ENCODE measurements at places on chromosomes 6 and 20. TPM values are rescaled to one million over a fixed set of nuclear protein-coding genes. Genes with fewer than 3 reads are reported as not detected.

- no peak overlapping the region for H3K4me3 ChIP-seq
- no peaks in the 10 kb centered on the region for H3K36me3 ChIP-seq
- H3K27me3 ChIP-seq, result peaks cover 50% of the 10 kb centered on the region
- H3K27ac ChIP-seq, result no peak overlapping the region
- DNase-seq, result no peak
Measured at GRCh38 chr6:125743604-125744003, 5.8 kb upstream of the HEY2 start.

The FAM229B gene
- total RNA-seq, result 22.1 TPM

- peak overlapping the region; percentile 97 for H3K27ac ChIP-seq
- no peaks in the 10 kb centered on the region for H3K27me3 ChIP-seq
- DNase-seq, result no peak
Measured at GRCh38 chr6:106730718-106731117, 101.3 kb downstream of the QRSL1 start.

DNA sequence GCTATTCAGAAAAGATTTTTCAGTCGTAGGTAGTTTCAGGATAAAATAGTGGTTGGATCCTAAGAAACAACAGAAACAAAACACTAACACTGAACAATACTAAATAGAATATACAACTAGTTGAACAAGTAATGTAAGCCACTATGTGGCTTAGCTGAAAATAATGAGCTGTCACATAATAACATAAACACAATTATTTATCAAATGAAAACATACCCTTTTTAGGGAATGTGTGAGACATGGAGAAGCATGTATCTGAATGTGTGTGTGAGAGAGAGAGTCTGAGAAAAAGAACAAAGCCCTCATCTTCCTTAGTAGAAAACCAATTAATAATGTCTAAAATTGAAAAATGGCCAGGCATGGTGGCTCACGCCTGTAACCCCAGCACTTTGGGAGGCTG is 122.6 kb upstream of the LOC128125822 start:
- no peak overlapping the region for H3K27ac ChIP-seq
- H3K27me3 ChIP-seq, result no peaks in the 10 kb centered on the region
- no peak for DNase-seq
- no peaks in the 10 kb centered on the region for H3K36me3 ChIP-seq

GRCh38 chr6:73062837-73063236 is 162.5 kb downstream of the KHDC1L start:
- no peak overlapping the region for H3K27ac ChIP-seq
- no peaks in the 10 kb centered on the region for H3K4me1 ChIP-seq
- DNase-seq, result no peak
- H3K4me3 ChIP-seq, result no peak overlapping the region
- H3K36me3 ChIP-seq, result no peaks in the 10 kb centered on the region

The CPXM1 gene
- 130 TPM for total RNA-seq

- H3K36me3 ChIP-seq, result no peaks in the 10 kb centered on the region
- no peak overlapping the region for H3K4me3 ChIP-seq
- DNase-seq, result no peak
Measured at GRCh38 chr6:105774247-105774646, 311.9 kb upstream of the PRDM1 start.

- no peak overlapping the region for H3K27ac ChIP-seq
- H3K4me3 ChIP-seq, result no peak overlapping the region
- peaks cover 2% of the 10 kb centered on the region for H3K36me3 ChIP-seq
- peaks cover 6% of the 10 kb centered on the region for H3K4me1 ChIP-seq
Measured at GRCh38 chr20:41005361-41005729, 23.3 kb upstream of the TOP1 start.

GRCh38 chr6:166335378-166336302 is 6.7 kb downstream of the SFT2D1 start:
- DNase-seq, result no peak
- no peaks in the 10 kb centered on the region for H3K4me1 ChIP-seq
- peaks cover 5% of the 10 kb centered on the region for H3K36me3 ChIP-seq
- no peak overlapping the region for H3K27ac ChIP-seq

The NRSN1 gene
- total RNA-seq, result not detected

- peaks cover 11% of the 10 kb centered on the region for H3K27me3 ChIP-seq
- DNase-seq, result no peak
- H3K4me1 ChIP-seq, result no peaks in the 10 kb centered on the region
- no peak overlapping the region for H3K27ac ChIP-seq
- no peaks in the 10 kb centered on the region for H3K36me3 ChIP-seq
- no peak overlapping the region for H3K4me3 ChIP-seq
Measured at GRCh38 chr20:17786221-17786718, 86.5 kb downstream of the BANF2 start.

DNA sequence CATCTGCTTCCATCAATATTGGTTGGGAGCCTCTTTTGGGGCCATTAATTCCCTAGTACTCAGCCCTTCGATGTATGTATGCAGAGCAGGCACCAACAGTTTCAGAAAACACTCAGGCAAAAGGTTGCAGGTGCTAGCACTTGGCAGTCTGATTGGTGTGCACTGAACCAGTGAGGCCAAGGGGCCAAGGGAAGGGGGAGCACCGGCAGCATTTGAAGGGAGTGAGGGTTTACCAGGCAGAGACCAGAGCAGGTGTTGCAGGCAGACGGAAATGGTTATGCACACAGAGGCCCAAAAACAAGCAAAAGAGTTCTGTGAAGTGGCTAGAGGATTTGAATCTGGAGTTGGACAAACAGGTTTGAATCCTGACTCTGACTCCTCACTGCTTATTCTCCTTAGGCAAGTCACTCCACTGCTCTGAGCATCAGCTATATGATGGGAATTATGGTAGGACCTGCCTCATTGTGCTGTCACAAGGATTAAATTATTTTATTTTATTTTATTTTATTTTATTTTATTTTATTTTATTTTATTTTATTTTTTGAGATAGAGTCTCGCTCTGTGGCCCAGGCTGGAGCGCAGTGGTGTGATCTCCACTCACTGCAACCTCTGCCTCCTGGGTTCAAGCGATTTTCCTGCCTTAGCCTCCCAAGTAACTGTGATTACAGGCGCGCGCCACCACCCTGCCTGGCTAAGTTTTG is 58.1 kb upstream of the SHLD1 start:
- H3K4me3 ChIP-seq, result no peak overlapping the region
- H3K27me3 ChIP-seq, result no peaks in the 10 kb centered on the region
- H3K27ac ChIP-seq, result no peak overlapping the region
- H3K36me3 ChIP-seq, result no peaks in the 10 kb centered on the region

- DNase-seq, result no peak
- H3K4me1 ChIP-seq, result no peaks in the 10 kb centered on the region
- H3K36me3 ChIP-seq, result no peaks in the 10 kb centered on the region
- peaks cover 4% of the 10 kb centered on the region for H3K27me3 ChIP-seq
Measured at GRCh38 chr6:132520953-132521352, 8.0 kb upstream of the STX7 start.

DNA sequence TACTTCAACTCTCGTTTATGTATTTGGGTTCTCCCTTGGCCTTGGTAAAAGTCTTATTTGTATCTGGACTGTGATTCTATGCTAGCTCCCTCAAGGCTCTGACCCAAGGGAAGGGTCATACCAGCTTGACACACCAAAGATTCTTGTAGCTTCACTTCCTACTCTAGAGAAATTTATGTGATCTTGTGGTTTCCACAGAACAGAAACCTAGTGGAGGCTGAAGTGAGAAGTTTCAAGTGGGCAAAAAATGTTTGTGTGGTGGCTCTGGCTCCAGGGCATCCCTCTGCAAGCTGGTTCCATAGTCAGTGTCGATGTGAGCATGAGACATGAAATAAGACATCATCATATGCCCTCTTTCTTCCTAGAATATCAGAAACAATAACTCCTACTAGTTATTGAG is 48.1 kb upstream of the TNFRSF21 start:
- no peak overlapping the region for H3K4me3 ChIP-seq
- no peaks in the 10 kb centered on the region for H3K36me3 ChIP-seq
- no peaks in the 10 kb centered on the region for H3K27me3 ChIP-seq
- H3K27ac ChIP-seq, result no peak overlapping the region

GRCh38 chr6:138555421-138555988 is 56.2 kb upstream of the NHSL1 start:
- H3K4me3 ChIP-seq, result no peak overlapping the region
- H3K27me3 ChIP-seq, result no peaks in the 10 kb centered on the region
- DNase-seq, result no peak

GRCh38 chr6:150361876-150362275 is 6.9 kb upstream of the IYD start:
- H3K27ac ChIP-seq, result no peak overlapping the region
- H3K4me3 ChIP-seq, result no peak overlapping the region
- no peak for DNase-seq

The C4B gene
- 6.6 TPM for total RNA-seq

GRCh38 chr6:105326216-105326615 is 76.7 kb downstream of the PREP start:
- no peak for DNase-seq
- H3K4me3 ChIP-seq, result no peak overlapping the region
- no peaks in the 10 kb centered on the region for H3K27me3 ChIP-seq
- H3K4me1 ChIP-seq, result peaks cover 3% of the 10 kb centered on the region
- no peak overlapping the region for H3K27ac ChIP-seq
- H3K36me3 ChIP-seq, result peaks cover 30% of the 10 kb centered on the region

The CYP24A1 gene
- total RNA-seq, result not detected

- H3K4me1 ChIP-seq, result peaks cover 34% of the 10 kb centered on the region
- H3K27me3 ChIP-seq, result no peaks in the 10 kb centered on the region
- peaks cover 26% of the 10 kb centered on the region for H3K36me3 ChIP-seq
Measured at GRCh38 chr6:111566222-111566734, 39.4 kb downstream of the TRAF3IP2 start.

DNA sequence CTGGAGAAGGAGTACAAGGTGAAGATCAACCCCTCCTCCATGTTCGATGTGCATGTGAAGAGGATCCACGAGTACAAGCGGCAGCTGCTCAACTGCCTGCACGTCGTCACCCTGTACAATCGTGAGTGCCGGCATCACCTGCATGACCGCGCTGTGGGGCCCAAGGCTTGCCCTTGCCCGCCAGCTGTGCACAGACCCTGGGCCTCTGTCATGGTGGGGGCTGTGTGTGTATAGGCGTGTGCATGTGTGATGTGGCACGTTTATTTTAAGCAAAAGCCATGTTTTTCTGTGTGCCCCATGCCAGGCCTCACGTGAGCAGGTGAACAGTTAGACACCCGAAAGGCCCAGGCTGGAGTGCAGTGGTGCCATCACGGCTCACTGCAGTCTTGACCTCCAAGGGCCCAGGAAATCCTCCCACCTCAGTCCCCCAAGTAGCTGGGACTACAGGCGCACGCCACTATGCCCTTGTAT is 36.3 kb downstream of the PYGB start:
- no peak for DNase-seq
- peaks cover 19% of the 10 kb centered on the region for H3K36me3 ChIP-seq
- H3K4me1 ChIP-seq, result no peaks in the 10 kb centered on the region
- no peak overlapping the region for H3K27ac ChIP-seq

The CCHCR1 gene
- total RNA-seq, result 47.3 TPM

DNA sequence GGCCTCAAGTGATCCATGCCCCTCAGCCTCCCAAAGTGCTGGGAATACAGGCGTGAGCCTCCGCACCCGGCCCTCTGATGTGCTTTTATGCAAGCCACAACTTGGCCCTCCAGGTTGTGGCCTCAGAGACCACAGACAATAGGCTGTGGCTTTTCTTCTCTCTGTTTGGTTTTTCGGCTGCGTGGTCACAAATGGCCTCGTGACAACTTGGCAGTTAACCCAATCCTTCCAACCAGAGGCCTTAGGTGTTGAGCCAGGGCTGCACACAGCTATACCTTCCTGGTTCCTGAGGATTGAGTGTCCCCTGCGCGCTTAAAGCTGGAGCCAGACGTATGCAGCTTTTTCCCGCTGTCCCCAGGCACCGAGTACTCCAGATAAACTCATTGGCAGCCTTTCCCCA is 6.3 kb upstream of the TGM3 start:
- H3K27me3 ChIP-seq, result no peaks in the 10 kb centered on the region
- H3K27ac ChIP-seq, result no peak overlapping the region
- peaks cover 14% of the 10 kb centered on the region for H3K4me1 ChIP-seq
- H3K4me3 ChIP-seq, result no peak overlapping the region
- H3K36me3 ChIP-seq, result no peaks in the 10 kb centered on the region

The ARFGEF3 gene
- 28.3 TPM for total RNA-seq

The GJA10 gene
- not detected for total RNA-seq

The KCNB1 gene
- 0.98 TPM for total RNA-seq

The HLA-DMB gene
- total RNA-seq, result 1.8 TPM

The ACTL10 gene
- total RNA-seq, result 0.36 TPM

DNA sequence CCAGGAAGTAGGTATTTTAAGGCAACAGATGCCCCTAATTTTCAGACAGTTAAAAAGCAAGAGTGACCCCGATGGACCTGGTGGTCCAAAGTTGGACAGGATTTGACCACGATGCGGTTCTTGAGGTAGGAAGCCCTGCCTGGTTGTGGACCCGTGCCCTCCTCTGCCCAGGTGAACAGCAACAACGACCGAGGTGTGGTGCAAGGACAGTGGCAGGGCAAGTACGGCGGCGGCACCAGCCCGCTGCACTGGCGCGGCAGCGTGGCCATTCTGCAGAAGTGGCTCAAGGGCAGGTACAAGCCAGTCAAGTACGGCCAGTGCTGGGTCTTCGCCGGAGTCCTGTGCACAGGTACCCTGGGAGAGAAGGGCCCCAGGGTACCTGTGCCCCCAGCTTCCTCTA is 18.7 kb downstream of the TGM6 start:
- no peaks in the 10 kb centered on the region for H3K4me1 ChIP-seq
- no peak for DNase-seq
- H3K27ac ChIP-seq, result no peak overlapping the region
- H3K36me3 ChIP-seq, result no peaks in the 10 kb centered on the region
- no peak overlapping the region for H3K4me3 ChIP-seq

DNA sequence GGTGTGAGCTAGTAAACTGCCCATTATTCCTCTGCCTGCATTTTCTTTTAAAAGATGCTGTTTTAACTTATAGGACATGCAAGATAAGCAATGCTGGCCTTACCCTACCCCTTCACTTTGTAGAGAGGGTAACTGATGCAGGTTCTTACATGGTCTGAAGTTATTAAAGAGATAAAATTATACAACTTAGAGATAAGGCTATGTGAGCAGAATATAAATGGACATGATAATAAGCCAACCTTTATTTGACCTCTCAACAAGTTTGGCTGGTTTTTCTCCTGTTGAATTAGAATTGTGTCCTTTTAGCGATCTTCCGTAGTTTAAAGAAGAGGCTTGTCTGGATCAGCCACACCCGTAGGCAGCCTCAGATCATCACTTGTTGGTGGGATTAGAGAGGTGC is 377.0 kb downstream of the BTBD3 start:
- H3K4me3 ChIP-seq, result no peak overlapping the region
- peaks cover 7% of the 10 kb centered on the region for H3K36me3 ChIP-seq
- DNase-seq, result no peak
- H3K27me3 ChIP-seq, result no peaks in the 10 kb centered on the region

The IPCEF1 gene
- total RNA-seq, result 0.77 TPM
